NCI-H1092 treated with DMSO at 0.1 percent for 48 hours (cell line): ENCODE measurements at places on chromosomes 4 and X.

DNA sequence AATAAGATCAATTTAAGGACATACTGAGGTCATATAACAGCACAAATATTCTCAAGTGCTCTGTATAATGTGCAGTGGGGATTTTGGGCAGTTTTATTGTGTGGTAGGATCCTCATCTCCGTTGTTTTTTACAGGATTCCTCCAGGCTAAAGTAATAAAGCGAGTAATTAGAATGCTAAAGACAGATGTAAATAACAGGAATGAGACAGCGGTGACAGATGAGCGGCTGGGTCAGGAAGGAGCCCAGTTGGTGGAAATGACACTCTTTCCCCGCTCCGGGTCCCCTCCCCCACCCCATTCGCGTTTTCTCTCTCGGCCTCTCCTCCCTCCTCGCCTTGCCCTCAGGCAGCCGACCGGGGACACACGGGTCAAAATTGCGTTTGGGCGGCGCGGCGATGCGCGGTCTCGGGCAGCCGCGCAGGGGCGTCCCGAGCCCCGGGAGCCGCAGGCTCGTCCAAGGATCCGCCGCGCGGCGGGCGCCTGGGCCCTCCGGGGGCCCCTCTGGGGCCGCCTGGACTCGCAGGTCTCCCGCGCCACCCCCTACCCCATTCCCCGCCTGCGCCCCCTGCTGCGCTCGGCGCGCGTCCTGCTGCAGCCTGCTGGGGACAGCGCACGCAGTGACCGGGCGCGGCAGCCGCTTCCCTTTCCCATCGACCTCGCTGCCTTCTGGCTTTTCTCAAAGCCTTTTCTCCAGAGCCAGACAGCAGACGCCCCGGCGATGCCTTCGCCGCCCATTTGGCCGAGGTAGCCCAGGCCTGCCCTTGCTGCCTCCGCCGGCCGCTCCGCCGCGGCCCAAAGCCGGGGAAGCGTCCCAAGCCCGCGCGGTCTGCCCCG is 16.2 kb downstream of the POU4F2 start:
- no peak for DNase-seq

- DNase-seq: no peak
These were observed 78.7 kb downstream of the LNX1 start for GRCh38 chr4:53512608-53513007.

- DNase-seq: no peak
These were observed 21.6 kb downstream of the PCDH18 start for GRCh38 chr4:137510557-137511265.

DNA sequence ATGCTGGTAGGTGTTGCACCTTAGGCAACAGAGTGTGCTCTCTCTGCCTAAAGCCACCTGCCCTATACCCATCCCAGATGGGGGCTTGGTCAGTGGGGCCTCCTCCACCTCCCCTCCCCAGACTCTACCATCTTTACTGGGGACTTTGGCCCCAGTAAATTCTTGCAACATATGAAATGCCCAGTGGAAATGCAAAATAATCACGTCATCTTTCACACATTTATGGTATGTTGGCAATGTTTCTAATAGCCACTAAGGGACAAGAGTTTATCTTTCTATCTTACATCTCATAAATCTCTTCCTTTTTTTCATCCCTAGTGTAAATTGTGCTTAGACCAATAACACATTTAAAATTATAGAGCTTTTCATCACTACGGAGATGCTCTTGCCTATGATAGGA is 103.0 kb upstream of the MAML3 start:
- no peak for DNase-seq

GRCh38 chrX:41655631-41656030 is 33.1 kb upstream of the GPR34 start:
- DNase-seq: no peak

GRCh38 chr4:15451866-15452765 is 17.6 kb upstream of the CC2D2A start:
- no peak for DNase-seq
